ENCODE measurements at places on chromosomes 7 and 10. TPM values are rescaled to one million over a fixed set of nuclear protein-coding genes. Genes with fewer than 3 reads are reported as not detected.
A peak's percentile ranks its signal among the peaks of the same experiment; 100 is the strongest.

GRCh38 chr7:26646336-26647048, 217.9 kb downstream of the SKAP2 start:
- H3K27me3 ChIP-seq, result no peaks in the 10 kb centered on the region
- no peak overlapping the region for H3K27ac ChIP-seq
- peak; percentile 4 for DNase-seq
- no peaks in the 10 kb centered on the region for H3K4me1 ChIP-seq

GRCh38 chr7:44100458-44101302, 3.5 kb upstream of the AEBP1 start:
- H3K4me3 ChIP-seq, result no peak overlapping the region
- H3K27ac ChIP-seq, result peak overlapping the region; percentile 50

GRCh38 chr10:9853405-9854355, 1164.0 kb upstream of the CELF2 start:
- no peaks in the 10 kb centered on the region for H3K4me1 ChIP-seq
- H3K4me3 ChIP-seq, result no peak overlapping the region
- DNase-seq, result no peak
- no peaks in the 10 kb centered on the region for H3K36me3 ChIP-seq

DNA sequence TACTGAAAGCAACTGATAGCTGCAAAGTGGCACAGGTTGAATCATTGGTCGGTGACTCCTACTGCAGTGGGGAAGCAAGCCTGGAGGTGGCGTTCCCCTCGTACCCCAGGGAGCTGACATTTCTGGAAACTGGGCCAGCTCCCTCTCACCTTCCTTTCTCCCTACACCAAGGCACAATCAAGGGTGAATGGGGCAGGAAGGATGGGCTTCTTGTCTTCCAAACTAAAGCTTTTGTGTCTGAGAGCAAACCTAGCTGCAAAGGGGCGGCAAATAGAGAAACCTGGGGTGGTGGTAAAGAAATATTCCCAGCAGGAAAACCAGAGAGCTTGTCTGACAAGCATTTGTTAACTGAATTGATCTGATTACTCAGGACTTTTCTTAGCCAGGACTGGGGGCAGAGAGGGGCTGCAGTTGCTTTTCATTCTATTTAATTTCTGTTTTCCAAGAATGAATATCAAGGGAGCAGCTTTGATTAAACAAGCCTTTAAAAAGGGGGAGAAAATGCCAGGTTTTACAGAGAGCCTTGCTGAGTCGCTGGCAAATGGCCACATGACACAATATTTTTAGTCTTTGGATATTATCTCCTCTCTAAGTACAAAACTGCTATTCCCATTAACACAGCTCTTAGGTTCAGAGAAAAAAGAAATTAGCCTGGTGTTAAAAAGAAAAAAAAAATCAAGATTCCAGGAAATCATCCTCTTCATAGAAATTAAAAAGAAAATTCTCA, 27.8 kb downstream of the CDHR3 start:
- H3K4me1 ChIP-seq, result no peaks in the 10 kb centered on the region
- H3K27me3 ChIP-seq, result peaks cover 9% of the 10 kb centered on the region
- no peak overlapping the region for H3K27ac ChIP-seq
- H3K4me3 ChIP-seq, result no peak overlapping the region
- no peak for DNase-seq
- no peaks in the 10 kb centered on the region for H3K36me3 ChIP-seq

DNA sequence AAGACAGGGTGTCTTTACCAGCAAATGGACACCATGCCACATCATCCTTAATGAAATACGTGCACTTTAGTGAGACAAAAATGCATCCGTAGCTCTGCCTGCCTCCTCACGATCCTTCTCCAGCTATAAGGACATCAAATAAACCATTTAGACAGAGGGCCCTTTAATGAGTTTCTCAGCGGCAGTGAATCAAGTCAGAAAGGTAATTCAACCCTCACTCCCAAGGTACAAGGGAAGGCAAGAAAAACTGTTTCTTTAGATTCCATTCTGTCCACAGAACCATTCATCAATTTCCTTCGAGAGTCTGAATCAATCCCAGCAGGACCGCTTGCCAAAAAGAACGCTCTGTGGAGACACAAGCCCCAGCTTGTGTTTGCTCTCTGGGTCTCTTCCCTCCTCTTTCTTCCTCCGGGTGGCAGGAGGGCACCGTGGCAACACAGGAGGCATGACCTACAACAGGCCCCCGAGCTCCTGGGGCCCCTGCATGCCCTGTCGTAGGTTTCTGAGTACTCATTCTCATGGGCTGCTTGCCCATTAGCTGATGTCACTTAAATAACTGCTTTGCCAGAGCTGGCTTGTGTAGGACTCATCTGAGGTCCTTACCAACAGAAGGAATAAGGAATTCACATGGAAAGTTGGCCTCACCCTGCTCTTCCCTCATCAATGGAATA, 297.8 kb upstream of the PRKCQ start:
- DNase-seq, result peak; percentile 26
- H3K4me3 ChIP-seq, result no peak overlapping the region
- no peak overlapping the region for H3K27ac ChIP-seq
- H3K4me1 ChIP-seq, result peaks cover 3% of the 10 kb centered on the region

DNA sequence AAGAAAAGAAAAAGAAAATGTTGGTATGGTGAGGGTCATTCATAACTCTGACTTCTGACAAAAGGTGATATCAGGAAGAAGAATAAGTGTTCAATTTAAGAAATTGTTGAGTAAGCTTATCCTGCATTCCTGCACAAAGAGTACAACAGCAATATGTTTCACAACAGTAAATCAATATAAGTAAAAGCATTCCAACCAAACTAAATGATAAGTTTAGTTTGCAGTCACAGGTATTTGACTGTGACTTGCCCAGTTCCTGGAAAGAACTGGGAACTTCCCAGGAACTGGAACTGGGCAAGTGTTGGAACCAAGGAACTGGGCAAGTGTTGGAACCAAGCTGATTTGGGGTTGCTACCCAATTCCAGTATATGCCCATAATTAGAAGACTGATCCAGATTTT, 35.0 kb downstream of the NEURL1 start:
- DNase-seq, result no peak
- peaks cover 26% of the 10 kb centered on the region for H3K27me3 ChIP-seq
- no peak overlapping the region for H3K4me3 ChIP-seq
- H3K4me1 ChIP-seq, result no peaks in the 10 kb centered on the region
- no peaks in the 10 kb centered on the region for H3K36me3 ChIP-seq

DNA sequence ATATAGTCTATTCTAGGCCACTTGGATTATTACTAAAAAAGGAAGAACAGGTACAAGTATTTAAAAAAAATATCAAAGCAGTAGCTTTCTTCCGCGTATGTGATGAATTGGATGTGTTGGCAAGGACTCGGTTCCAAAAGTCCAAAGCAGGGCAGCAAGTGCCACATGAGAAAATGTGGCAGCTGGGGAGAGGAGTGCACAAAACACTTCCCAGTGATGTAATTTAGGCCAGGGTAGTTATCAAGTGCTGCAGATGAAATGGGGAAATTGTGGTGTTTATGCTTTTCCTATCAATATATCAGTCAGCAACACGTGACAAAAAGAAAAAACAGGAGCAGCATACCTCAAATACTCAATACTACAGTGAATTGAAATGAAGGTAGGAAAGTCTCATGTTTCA, 7.0 kb downstream of the RHOBTB1 start:
- no peak for DNase-seq
- no peak overlapping the region for H3K27ac ChIP-seq
- no peaks in the 10 kb centered on the region for H3K27me3 ChIP-seq
- no peak overlapping the region for H3K4me3 ChIP-seq

GRCh38 chr10:131631619-131632018, 269.2 kb upstream of the PPP2R2D start:
- H3K27ac ChIP-seq, result no peak overlapping the region
- H3K27me3 ChIP-seq, result no peaks in the 10 kb centered on the region
- no peaks in the 10 kb centered on the region for H3K36me3 ChIP-seq
- H3K4me1 ChIP-seq, result no peaks in the 10 kb centered on the region
- H3K4me3 ChIP-seq, result no peak overlapping the region
- DNase-seq, result no peak

GRCh38 chr7:1987084-1987535, 245.6 kb downstream of the MAD1L1 start:
- no peaks in the 10 kb centered on the region for H3K4me1 ChIP-seq
- H3K4me3 ChIP-seq, result no peak overlapping the region
- no peak for DNase-seq

DNA sequence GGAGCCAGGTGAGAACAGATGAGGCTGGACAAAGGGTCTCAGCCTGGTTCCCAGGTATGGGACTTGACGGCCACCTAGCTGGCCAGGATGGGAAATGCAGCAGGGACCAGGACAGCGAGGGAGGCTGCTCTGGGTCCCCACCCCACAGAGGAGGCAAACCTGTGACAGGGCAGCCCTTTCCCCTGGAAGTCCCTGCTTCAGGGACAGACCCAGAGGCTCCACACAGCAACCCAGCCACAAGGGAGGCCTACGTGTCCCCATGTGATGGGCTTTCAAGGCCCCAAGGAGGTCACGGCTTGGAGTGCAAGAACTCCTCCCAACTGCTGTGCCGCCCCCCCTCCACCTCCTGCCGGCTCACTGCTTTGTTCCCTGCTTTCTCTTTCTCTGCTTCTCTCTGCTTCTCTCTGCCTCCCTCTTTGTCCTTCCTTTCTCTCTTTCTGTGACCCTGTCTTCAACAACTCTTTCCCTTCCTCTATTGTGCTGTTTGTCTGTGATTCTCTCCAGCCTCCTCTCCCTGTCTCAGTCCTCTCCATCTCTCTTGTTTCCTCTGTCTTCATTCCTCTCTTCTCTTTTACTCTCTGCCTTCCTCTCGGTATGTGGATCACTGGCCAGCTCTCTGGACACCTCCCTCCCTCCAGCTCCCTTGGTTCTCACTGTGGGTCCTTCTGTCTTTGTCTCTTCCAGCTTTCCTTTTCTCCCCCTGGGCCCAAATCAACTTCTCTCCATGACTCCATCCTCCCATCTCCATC, 9.6 kb upstream of the EIF5AL1 start:
- no peak overlapping the region for H3K27ac ChIP-seq
- H3K4me1 ChIP-seq, result no peaks in the 10 kb centered on the region
- H3K4me3 ChIP-seq, result no peak overlapping the region
- DNase-seq, result no peak

GRCh38 chr10:77667426-77668324, 30.1 kb upstream of the KCNMA1 start:
- no peak overlapping the region for H3K27ac ChIP-seq
- no peak for DNase-seq
- H3K4me3 ChIP-seq, result no peak overlapping the region
- H3K4me1 ChIP-seq, result peaks cover 4% of the 10 kb centered on the region
- no peaks in the 10 kb centered on the region for H3K36me3 ChIP-seq

DNA sequence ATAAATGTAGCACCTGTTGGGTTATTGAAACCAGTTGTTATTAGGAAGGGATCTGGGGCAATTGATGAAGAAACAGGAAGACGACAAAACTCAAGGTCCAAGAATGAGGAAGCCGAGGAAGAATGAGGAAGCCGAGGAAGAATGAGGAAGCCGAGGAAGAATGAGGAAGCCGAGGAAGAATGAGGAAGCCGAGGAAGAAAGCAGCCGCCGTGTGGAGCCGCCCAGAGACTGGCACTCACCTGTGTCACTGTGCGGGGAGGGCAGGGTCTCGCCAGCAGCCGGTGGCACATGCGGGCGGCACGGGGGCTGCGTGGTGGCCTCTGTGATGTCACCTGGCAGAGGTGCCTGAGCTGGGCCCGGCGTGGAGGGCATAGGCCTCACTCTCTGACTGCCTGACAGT, 71.1 kb upstream of the CFAP46 start:
- H3K27me3 ChIP-seq, result no peaks in the 10 kb centered on the region
- no peak overlapping the region for H3K27ac ChIP-seq
- no peak for DNase-seq
- no peak overlapping the region for H3K4me3 ChIP-seq

DNA sequence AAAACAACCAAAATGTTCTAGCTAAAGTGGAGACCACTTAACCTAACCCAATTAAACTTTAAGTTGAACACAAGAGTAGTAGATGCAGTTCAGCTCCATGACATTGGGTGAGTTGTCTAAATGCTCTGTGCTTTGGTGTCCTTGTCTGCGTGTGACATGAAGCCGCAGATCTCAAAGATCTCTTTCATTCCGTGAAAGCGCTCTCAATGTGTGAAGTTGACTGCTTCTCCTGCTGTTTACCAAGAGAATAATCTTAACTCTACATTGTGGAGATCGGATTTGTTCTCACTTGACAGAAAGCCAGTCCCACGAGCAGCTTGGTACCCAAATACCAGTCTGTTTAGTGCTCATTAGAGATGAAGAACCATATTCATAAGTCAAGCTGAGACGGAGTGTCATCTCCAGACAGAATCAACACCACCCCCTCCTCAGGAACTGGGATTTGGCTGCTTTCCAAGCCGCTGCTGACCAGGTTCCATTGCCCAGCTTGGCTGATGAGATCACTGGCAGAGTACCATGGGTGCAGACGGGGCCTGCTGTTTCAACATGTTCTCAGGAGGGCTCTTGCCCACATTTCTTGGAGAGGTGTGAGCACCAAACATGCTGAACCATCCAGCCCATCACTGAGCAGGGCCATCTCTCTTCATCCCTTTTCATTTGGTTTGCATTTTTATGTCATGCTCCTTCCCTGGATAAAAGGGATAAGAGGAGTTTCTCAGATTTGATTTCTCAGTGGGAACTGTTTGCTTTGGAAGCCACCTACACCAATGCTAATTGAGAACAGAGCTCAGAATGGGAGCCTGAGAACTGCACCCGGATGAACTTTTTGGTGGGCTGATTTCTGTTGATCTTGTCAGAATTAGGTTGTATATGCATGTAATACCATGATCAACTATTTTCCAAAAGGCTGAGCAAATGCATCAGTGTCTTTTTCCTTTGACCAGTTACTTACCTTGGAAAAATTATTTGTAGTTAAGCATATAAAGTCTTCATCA, 95.8 kb upstream of the AGBL3 start:
- DNase-seq, result peak; percentile 77
- H3K36me3 ChIP-seq, result peaks cover 30% of the 10 kb centered on the region
- peaks cover 62% of the 10 kb centered on the region for H3K4me1 ChIP-seq
- H3K27me3 ChIP-seq, result no peaks in the 10 kb centered on the region
- peak overlapping the region; percentile 43 for H3K4me3 ChIP-seq
- peak overlapping the region; percentile 81 for H3K27ac ChIP-seq

DNA sequence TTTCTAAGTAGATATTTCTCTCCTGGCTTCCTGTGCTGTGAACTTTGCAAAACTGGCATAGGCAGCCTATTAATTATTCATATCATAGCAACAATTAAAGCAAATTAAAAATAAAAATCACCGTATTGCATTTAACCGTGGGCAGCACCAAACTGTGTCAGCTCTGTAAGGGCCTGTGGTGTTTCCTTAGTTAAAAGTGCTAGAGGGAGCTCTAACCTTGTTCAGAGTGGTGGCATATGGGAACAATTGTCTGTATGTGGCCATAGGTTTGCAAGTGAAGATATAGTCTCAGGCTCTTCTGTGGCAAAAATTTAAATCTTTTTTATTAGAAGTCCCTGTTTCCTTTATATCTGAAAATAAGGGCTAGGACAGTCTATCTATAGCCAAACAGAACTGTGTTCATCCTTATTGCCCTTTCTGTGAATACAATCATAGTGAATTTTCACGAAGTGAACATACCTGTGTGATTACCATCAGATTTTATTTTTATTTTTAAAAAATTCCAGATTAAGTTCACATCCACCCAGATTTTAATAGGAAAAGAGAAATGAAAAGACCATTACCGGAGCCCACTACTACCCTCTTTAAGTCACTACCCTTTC, 92.6 kb downstream of the POLL start:
- no peaks in the 10 kb centered on the region for H3K27me3 ChIP-seq
- H3K4me1 ChIP-seq, result no peaks in the 10 kb centered on the region
- H3K27ac ChIP-seq, result no peak overlapping the region
- no peak for DNase-seq
- no peak overlapping the region for H3K4me3 ChIP-seq
- H3K36me3 ChIP-seq, result no peaks in the 10 kb centered on the region

Gene GRM3
- not detected for total RNA-seq

Gene GIMAP4
- total RNA-seq, result not detected

Gene RASSF4
- 83.0 TPM for total RNA-seq

Gene C10orf95
- 0.20 TPM for total RNA-seq

Gene ANKRD61
- 0.18 TPM for total RNA-seq

Gene ARMS2
- total RNA-seq, result not detected

All from astrocyte (in vitro differentiated cells and primary cell).